GM23338 (cell line): ENCODE measurements at places on chromosomes 16 and 17. TPM values are rescaled to one million over a fixed set of nuclear protein-coding genes. Genes with fewer than 3 reads are reported as not detected.
A peak's percentile ranks its signal among the peaks of the same experiment; 100 is the strongest.

- DNase-seq, result peak; percentile 40
- H3K4me3 ChIP-seq, result peak overlapping the region; percentile 51
- H3K27me3 ChIP-seq, result peaks cover 57% of the 10 kb centered on the region
Observed at GRCh38 chr17:74861662-74862107, 2.0 kb upstream of the GRIN2C start.

DNA sequence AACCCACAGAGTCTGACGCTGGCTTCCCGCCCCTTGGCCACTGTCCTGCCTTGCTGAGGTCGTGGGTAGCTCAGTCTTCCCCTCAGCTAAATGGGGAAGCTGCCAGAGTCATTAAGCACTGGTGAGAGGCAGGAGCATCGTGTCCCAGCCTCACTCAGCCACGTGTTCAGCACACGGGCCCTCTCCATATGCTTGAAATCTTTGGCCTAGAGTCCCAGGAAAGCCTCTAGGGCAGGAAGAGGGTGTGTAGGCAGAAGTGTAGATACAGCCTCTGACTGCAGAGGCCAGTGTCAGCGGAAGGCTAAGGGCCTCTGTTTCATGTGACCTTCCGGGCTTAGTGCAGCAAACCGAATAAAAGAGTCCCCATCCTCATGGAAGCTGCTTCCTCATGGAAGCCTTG is 4.1 kb downstream of the DHODH start:
- no peak for DNase-seq
- H3K27me3 ChIP-seq, result no peaks in the 10 kb centered on the region
- H3K4me3 ChIP-seq, result no peak overlapping the region

GRCh38 chr17:31919802-31920525 is 16.8 kb upstream of the SUZ12 start:
- H3K4me3 ChIP-seq, result no peak overlapping the region
- peaks cover 11% of the 10 kb centered on the region for H3K4me1 ChIP-seq
- H3K27ac ChIP-seq, result no peak overlapping the region
- no peaks in the 10 kb centered on the region for H3K27me3 ChIP-seq

GRCh38 chr17:50260501-50260911 is 13.8 kb upstream of the TMEM92 start:
- no peak overlapping the region for H3K4me3 ChIP-seq
- H3K36me3 ChIP-seq, result no peaks in the 10 kb centered on the region
- peaks cover 17% of the 10 kb centered on the region; the same call in 1 of the 2 replicates for H3K4me1 ChIP-seq
- DNase-seq, result no peak
- H3K27ac ChIP-seq, result no peak overlapping the region
- H3K27me3 ChIP-seq, result no peaks in the 10 kb centered on the region

Gene CCDC137
- 69.3 and 73.4 TPM in 2 replicates for polyA plus RNA-seq

GRCh38 chr16:22397931-22398330 is 23.5 kb upstream of the CDR2 start:
- no peaks in the 10 kb centered on the region for H3K4me1 ChIP-seq
- no peaks in the 10 kb centered on the region for H3K27me3 ChIP-seq
- no peaks in the 10 kb centered on the region for H3K36me3 ChIP-seq

Gene ABCA10
- polyA plus RNA-seq, result not detected in 2 replicates

- DNase-seq, result no peak
- peaks cover 11% of the 10 kb centered on the region for H3K4me1 ChIP-seq
- H3K27me3 ChIP-seq, result no peaks in the 10 kb centered on the region
- peaks cover 6% of the 10 kb centered on the region; the same call in 1 of the 2 replicates for H3K36me3 ChIP-seq
- H3K4me3 ChIP-seq, result no peak overlapping the region
Observed at GRCh38 chr16:31880322-31880979, 6.8 kb downstream of the ZNF267 start.
